IMR-90 (cell line): ENCODE measurements at places on chromosomes 12 and 14. TPM values are rescaled to one million over a fixed set of nuclear protein-coding genes. Genes with fewer than 3 reads are reported as not detected.
A peak's percentile ranks its signal among the peaks of the same experiment; 100 is the strongest.

DNA sequence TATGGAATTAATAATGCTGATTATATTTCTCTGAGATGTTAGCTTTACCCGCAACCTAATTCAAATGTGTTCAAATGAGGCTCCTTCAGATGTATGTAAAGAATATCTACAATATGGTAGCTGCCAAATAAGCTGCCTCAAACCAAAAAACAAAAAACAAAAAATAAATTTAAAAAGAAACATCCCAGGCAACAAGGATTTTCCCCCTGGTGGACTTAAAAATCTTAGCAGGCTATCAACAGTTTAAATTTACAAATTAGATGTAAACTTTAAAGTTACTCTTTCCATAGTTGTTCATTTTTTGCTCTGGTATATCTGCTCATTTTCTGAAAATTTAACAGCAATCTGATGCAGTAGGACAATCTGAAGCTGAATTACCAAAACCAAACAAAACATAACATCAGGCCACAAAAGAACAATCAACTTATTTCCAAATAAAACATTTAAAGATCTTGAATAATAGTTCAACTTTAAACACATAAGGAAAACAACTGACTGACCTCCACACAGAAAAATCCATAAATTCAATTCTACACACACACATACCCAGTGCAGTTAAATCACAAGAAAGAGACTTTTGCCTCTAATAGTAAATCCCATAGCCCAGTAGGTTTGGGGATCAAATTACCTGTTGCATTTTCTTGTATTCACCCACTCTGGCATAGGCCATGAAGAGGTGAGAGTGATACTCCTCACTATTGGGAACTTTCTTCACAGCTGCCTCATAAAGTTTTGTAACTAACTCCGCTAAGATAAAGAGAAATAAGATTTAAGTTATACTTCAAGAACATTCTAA is 21.3 kb downstream of the NAA25 start:
- DNase-seq, result no peak

The ACSM4 gene
- not detected in 2 replicates for total RNA-seq

- peak; percentile 45 for DNase-seq
Measured at GRCh38 chr14:53295985-53296582, 143.0 kb upstream of the DDHD1 start.

- no peak for DNase-seq
Measured at GRCh38 chr12:3316776-3317480, 174.1 kb upstream of the PRMT8 start.

- no peak for DNase-seq
Measured at GRCh38 chr12:39145175-39145999, 240.0 kb upstream of the CPNE8 start.

DNA sequence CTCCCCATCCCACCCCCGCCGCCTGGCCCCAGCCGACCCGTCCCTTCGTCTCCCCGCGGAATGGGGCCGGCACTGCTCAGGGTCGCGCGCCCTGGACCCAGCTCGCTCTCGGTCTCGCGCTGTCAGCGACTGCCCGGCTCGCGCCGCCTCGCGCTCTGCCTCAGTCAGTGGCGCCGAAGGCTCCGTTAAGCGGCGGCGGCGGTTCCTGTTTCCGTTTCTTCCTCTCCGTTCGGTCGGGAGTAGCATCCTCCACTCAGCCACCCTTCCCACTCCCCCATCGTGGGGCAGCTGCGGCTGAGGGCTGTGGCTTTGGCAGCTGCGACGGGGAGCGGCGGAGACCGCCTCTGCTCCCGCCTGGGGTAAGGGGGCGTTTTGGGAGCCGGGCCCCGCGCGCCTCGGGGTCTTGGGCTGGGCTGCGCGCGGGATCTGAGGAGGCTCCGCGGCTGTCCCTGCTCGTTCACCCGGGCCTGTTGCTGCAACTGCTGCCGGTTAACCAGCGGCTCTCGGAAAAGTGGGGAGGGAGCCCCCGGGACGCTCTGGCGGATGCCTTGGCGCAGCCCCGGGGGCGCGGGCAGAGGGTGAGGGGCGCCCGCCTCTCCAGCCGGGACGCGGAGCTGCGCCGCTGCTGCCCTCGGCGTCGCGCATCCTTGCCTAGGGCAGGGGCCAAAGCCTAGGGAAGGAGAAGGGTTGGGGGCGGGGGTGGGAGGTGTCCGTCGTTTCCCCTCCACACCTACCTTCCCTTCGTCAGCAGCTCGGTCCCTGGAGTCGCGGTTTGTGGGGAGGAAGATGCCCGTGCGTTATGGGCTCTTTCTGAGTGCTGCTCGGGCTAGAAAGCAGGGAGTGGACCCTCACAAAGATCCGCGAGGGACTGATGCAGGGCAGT is 567 bp downstream of the FUT8 start:
- peak; percentile 73 for DNase-seq

DNA sequence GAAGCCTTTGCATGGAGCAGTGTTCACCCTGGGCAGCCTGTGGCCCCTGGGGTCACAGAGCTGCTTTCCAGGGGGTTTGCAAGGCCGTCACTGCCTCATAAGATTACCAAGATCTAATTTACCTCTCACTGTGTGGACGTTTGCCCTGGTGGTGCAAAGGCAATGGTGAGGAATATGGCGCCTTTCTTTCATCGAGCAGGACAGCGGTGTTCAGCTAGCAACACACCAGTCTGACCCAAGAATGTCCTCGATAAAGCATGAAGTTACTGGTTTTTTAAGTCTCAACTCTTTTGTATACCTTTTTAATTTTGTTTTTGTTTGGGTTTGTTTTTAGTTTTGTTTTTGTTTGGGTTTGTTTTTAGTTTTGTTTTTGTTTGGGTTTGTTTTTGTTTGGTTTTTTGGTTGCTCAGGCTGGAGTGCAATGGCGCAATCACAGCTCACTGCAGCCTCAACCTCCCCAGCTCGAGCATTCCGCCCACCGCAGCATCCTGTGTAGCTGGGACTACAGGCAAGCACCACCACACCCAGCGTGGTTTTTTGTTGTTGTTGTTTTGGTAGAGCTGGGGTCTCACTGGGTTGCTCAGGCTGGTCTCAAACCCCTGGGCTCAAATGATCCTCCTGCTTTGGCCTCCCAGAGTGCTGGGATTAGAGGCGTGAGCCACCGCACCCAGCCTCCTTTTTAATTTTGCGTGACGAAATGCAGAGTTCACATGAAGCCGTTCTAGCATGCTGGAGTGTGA is 57.9 kb downstream of the PPP2R5C start:
- DNase-seq, result no peak

DNA sequence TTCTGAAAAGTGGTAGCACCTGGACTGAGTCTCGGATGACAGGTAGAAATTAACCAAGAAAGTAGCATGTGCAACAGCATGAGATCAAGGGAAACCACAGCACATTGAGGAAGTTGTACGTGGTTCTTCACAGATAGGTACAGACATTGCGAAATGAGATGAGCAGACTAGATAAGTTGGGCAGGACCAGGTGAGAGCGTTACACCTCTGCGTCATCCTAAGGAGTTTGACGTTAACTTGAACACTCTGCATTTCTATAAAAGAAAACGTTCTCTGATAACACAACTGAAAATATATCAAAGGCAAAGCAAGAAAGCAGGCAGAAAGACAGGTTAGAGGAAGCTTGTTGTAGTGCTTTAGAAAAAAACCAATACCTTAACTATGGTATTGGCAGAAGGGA is 98.5 kb upstream of the RASSF8 start:
- no peak for DNase-seq

- no peak for DNase-seq
Measured at GRCh38 chr12:130433411-130433810, 95.7 kb downstream of the PIWIL1 start.
